Karpas-422 (cell line): ENCODE measurements at places on chromosomes 1 and 21.

GRCh38 chr1:172654535-172654934 is 4.4 kb upstream of the FASLG start:
- no peak for DNase-seq

DNA sequence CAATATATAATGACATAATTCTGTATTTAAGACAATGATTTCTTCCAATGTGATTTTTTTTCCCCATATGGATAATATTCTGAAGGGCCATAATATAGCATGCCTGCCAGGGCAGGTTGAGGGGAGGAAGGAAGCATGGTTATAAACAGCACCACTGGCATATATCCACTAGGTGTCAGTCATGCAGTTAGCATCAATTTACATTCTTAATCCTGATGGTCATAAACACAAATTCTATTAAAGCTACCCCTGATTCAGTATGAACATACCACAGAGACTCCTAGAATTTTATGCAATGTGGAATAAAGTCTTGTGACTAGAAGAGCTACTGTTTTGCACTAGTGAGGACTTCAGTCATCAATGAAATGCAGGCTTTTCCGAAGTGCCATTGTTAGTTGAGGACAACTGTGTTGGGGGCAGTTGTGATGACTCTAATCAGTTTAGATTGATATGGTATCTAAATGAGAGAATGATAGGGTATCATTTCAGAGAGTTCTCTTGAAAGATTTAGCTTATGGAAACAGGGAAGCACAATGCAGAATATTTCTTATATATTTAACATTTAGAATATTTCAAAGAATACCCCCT is 342.7 kb upstream of the NR5A2 start:
- peak; percentile 78 for DNase-seq

DNA sequence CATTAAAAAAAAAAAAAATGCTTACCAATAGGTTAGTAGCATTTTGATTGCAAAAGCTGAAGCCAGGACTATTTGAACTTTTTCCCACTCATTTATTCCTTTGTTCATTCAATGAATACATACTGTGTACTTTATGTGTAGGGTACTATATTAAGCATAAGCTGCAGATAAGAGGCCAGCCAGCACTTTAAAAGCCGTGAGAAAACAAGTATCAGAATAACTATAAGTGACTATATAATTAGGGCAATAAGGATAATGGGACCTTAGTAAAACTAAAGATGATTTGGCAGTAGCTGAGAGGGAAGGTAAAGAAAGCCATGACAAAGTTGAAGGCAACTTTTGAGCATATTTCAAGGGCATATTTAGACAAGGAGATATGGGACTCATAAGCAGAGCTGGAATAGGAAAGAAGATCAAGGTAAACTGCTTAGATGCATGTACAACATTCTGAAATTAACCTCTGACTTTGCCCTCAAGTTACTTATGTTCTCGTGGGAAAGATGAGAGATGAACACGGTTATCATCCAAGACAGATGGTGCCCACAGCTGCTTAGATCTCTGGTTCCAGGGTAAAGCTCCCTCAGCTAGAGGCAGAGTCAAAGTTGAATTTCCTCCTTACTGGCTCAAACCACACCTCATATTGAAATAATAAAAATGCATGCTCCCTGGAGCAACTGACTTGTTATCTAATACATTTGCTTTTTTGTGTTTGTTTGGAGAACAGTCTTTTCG is 44.0 kb upstream of the FMO2 start:
- DNase-seq = no peak

DNA sequence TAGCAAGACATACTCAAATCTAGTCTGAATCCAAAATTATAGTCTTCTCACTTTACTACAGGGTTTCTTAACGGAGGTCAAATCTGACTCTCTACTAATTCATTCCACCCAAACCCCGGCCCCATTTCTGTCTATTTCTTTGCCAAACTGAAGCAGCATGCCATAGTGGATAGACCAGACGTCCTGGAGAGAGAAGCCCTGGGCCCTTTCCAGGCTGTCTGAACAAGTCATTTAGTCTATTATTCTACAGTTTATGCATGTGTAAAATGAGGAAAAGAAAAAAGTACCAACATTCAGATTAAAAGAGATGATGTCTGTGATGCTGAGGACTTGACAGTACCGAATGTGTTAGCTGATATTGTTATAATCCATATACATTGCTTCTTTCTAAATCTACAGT is 95.0 kb downstream of the GDAP2 start:
- DNase-seq = no peak

- no peak for DNase-seq
Observed at GRCh38 chr1:212981571-212982328, 31.4 kb downstream of the VASH2 start.

DNA sequence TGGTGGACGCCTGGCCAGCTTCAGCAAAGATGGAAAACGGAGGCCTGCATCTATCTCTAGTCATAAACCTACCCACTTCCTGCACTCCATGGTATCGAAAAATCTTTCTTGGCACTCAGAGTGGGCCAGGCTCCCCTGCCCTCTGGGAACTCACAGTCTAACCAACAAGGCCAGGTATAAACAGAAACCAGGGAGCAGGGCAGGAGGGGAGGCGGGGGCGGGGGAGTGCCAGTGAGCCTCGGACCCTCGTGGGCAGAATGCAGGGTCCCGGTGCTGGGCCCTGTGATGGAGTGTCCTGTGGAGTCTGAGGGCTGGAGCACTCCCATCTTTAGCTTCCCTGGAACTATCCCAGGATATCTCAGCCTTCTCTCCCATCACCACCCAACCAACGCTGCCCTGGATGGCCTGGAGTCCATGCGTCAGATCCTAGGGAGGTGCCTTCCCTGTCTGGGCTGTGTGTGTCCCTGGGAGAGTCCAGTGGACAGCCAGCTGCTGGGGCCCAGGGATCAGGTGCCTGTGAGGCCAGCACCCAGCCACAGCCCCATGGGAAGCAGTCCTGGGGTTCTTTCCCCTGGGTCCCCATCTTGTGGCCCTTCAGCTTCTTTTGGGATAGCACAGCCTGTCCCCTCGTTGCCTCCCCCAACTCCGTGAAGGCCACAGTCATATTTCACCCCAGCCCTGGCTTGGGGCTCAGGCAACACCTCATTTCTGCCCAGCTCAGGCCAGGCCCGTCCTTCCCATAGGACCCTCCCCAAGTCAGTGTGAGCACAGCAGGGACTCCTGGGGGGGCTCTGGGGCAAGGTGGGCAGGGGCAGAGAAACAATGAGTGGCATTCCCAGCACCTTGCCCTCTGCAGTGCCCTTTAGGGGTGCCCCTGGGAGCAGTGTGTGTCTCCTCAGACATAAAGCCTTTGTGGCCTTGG is 1.1 kb upstream of the EPS8L3 start:
- no peak for DNase-seq

DNA sequence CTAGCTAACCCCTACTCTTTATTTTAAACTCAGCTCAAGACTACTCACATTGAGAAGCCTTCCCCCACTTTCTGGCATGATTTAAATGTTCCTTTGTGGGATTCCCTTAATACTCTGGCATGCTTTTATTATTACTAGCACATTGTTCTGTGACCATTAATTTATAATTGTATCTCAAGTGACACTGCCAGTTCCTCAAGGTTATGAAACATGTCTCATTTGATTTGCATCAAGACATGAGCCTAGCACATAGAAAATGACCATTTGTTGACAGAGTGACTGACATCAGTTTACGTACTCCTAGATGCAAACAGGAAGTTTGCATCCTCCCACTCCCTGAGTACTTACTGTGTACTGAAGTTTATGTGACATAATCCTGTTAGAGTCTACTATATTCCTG is 15.2 kb downstream of the RGS4 start:
- no peak for DNase-seq

DNA sequence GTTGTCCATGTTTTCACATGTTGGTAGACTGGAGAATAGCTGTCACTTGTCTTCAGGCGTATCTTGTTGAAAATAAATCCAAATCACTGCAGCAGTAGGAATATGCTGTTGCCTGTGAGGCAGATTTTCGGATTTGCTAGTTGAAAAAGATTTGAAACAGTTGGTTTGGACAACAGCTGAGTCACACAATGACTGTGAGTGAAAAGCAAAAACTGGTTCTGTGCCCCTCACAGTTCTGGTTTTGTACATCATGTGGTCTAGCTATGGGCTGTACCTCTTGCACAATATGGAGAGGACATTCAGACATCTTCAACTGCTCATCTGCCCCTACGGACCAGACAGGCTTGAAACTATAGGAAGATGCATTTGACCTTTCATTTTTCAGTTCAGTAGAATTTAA is 1.8 kb downstream of the ARF1 start:
- no peak for DNase-seq
